AG09309 (cell line): ENCODE measurements at places on chromosomes 16 and 17.

- DNase-seq, result no peak
These were observed 46.3 kb downstream of the DNAH9 start for GRCh38 chr17:11644265-11645212.

GRCh38 chr16:57700781-57701551 is 6.4 kb downstream of the DRC7 start:
- no peak for DNase-seq

DNA sequence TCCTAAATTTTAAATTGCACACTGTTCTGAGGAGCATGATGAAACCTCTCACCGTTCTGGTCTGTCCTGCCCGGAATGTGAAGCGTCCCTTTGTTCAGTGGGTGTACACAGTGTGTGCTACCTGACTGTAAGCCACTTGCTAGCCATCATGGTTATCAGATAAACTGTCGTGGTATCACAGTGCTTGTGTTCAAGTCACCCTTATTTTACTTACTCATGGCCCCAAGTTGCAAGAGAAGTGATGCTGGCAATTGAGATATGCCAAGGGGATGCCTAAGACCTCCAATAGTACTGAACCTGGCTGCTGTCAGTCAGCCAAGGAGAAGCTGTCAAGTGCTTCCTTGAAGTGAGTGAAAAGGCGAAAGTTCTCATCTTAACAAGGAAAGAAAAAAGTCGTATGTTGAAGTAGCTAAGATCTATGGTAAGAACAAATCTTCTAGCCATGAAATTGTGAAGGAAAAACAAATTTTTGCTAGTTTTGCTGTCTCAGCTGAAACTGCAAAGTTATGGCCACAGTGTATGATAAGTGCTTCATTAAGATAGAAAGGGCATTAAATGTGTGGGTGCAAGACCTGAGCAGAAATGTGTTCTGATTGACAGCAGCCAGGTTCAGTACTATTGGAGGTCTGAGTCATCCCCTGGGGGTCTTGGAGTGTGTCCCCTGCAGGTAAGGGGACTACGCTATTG is 5.8 kb downstream of the PIK3R6 start:
- no peak for DNase-seq

- peak; percentile 35 for DNase-seq
These were observed 45.2 kb downstream of the MYH13 start for GRCh38 chr17:10327640-10328039.

GRCh38 chr17:48928876-48929811 is 15.5 kb downstream of the SNF8 start:
- DNase-seq, result no peak

- no peak for DNase-seq
These were observed 17.6 kb downstream of the CLUAP1 start for GRCh38 chr16:3518292-3518985.

GRCh38 chr17:69828087-69828486 is 246.9 kb upstream of the KCNJ16 start:
- no peak for DNase-seq

DNA sequence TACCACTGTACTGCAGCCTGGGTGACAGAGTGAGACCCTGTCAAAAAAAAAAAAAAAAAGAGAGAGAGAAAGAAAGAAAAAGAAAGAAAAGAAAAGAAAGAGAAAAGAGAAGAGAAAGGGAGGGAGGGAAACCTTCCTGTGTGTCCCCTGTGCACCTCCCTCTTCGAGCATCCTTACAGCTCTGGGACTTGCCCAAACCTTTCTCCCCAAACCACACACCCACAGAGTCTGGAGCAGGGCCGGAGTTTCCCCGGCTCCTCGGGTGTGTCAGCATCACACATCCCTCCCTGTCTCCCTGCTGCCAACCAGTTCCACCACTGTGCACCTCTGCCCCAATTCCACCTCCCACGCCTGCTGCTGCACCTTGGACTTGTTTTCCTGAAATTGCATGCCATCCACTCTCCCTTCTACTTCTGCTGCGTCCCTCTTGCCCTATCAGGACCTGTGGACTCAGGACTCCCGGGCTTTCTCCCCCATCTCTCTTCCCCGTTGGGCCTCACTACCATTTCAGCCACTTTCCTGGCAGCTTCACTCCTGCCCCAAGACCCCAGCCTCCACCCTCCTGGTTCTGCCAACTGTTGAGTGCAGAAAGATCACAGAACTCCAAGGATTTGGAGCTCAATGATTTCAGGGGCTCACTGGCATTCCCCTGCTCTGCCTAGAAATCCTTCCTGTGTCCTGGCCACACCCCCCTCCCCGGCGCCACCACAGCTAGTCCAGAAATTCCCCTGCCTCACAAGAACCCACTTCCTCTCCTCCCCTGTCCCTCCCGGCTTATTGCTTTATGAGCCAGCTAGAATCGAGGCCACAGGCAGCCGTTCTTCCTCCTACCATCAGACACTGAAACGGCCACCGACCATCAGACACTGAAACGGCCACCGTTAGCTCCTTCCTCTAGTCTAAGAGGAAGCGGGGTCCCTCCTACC is 3.7 kb upstream of the CDK3 start:
- DNase-seq, result no peak

DNA sequence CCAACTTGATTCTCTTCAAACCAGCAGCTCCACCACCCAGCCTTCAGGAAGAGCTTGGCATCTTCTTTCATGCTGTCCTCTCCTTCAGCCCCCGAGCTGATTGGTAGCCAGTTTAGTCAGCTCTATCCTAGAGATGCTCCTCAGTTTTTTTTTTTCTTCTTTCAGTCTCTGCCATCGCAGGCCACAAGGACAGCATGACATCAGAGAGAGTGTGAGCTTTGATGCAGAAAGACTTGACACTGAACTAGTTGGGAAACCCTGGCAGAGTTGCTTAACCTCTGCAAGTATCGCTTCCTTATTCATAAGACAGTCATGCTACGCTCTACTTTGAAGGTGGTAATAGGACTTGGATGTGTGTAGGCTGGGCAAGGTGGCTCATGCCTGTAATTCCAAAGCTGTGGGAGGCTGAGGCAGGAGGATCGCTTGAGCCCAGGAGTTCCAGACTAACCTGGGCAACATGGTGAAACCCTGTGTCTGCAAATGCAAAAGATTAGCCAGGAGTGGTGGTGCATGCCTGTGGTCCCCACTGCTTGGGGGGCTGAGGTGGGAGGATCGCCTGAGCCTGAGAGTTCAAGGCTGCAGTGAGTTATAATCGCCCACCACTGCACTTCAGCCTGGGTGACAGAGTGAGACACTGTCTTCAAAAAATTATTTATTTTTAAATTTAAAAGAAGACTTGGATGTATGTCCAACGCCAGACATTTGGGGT is 2.6 kb downstream of the CD300LB start:
- DNase-seq, result no peak

DNA sequence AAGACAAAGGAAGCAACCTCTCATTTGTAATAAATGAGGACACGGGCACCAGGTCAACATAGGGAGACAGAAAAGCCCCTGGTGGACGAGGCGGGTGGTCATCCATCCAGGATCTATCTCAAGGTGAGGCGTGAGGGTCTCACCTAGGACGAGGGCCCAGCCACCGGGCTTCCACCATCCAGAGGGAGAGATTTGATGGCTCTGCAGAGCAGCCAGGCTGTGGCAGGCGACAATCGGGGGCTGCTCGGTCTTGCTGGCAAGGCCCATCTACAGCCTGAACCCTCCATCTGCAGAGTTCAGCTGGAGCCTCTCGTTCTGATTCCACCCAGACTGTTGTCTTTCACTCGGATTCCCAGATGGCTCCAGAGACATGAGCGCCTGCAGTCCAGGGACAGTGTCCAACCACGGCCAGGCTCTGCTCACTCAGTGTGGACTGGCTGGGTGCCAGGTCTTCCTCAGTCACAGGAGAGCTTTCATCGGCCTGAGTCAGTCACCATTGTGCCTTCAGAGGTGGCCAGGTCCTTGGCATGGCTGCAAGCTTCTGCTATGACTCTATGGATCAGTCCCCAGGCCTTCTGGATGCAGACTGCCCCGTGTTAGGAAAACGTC is 5.9 kb downstream of the LITAFD start:
- DNase-seq, result no peak

DNA sequence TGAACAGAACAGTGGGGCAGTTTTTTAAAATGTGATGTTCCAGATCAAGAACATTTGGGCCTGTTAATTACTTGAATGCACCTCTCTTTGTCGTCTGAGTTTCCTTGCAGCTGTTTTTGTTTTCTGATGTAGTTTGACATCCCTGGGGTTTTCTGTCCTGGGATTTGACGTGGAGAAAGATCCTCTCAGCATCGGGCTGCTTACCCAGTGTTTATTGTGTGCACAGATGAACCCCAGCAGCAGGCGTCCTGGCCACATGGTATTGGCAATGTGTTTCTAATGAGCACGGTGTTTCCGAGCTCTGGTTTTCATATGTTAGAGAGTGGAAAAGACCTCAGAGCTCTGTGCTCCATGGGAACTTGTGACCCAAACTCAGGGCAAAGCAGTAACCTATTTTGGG is 191.1 kb upstream of the IRX3 start:
- DNase-seq, result no peak

- no peak for DNase-seq
These were observed 184.4 kb downstream of the MSI2 start for GRCh38 chr17:57440522-57441269.

GRCh38 chr17:42519546-42520491 is 16.2 kb upstream of the NAGLU start:
- peak; percentile 96 for DNase-seq

DNA sequence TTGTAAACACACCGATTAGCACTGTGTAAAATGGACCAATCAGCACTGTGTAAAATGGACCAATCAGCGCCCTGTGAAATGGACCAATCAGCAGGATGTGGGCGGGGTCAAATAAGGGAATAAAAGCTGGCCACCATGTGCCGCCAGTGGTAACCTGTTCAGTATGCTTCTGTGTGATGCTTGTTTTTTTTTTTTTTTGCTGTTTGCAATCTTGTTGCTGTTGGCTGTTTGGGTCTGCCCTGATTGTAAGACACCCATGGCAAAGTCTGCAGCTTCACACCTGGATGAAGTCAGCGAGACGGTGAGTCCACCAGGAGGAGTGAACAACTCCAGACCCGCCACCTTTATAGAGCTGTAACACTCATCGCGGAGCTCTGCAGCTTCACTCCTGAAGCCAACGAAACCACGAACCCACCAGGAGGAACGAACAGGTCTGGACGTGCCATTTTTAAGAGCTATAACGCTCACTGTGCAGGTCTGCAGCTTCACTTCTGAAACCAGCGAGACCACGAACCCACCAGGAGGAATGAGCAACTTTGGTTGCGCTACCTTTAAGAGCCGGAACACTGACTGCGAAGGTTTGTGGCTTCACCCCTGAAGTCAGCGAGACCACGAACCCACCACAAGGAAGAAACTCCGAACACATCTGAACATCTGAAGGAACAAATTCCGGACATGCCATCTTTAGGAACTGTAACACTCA is 85.0 kb upstream of the MED9 start:
- DNase-seq, result no peak

GRCh38 chr17:8963647-8964258 is 1.8 kb downstream of the PIK3R5 start:
- DNase-seq, result no peak

GRCh38 chr17:50289991-50290702 is 15.9 kb downstream of the TMEM92 start:
- DNase-seq, result peak; percentile 99

GRCh38 chr17:39016193-39017153 is 49.3 kb upstream of the FBXO47 start:
- DNase-seq, result no peak

GRCh38 chr17:4834681-4835020 is 1.5 kb downstream of the MINK1 start:
- no peak for DNase-seq

GRCh38 chr16:56259425-56259779 is 68.1 kb downstream of the GNAO1 start:
- no peak for DNase-seq

- DNase-seq, result no peak
These were observed 123.7 kb upstream of the HS3ST3A1 start for GRCh38 chr17:13725288-13725990.

DNA sequence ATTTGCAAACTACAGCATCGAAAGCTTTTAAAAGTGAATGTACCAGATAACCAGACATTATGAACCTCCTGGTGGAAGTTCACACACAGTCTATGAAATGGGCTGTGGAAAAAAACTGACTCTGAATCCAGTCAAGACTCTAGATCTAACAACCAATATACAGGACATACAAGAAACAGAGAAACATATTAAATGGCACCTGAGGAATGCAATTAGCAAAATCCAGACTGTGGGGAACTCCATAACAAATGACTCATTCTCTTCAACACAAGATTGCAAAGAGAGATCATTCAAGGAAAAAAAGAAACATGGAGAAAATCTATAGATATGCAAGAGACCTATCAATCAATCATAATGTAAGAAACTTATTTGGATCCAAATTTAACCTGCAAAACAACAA is 119.0 kb downstream of the MYO1D start:
- DNase-seq, result no peak

- no peak for DNase-seq
These were observed 83.3 kb downstream of the GSG1L start for GRCh38 chr16:27980076-27980775.

GRCh38 chr17:48973806-48974205 is 5.4 kb upstream of the GIP start:
- DNase-seq, result no peak

DNA sequence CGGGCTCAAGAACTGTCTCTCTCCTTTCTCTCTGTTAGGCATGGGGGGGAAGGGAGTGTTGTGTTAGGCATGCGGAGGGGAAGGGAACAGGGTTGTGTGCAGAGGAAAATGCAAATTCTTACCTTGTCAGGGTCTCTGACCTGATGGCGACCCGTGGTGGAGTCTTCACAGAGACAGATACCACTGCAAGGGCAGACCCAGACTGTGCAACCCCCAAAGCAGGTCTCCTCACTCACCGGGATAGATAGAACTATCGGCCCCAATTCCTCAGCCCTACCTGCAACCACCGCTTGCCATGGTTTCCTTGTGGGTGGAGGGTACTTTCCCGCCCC is 9.6 kb upstream of the MPP2 start:
- no peak for DNase-seq

- no peak for DNase-seq
These were observed 175.6 kb downstream of the PCTP start for GRCh38 chr17:55926276-55926990.

- DNase-seq, result no peak
These were observed 32.7 kb upstream of the AXIN2 start for GRCh38 chr17:65593855-65594845.

DNA sequence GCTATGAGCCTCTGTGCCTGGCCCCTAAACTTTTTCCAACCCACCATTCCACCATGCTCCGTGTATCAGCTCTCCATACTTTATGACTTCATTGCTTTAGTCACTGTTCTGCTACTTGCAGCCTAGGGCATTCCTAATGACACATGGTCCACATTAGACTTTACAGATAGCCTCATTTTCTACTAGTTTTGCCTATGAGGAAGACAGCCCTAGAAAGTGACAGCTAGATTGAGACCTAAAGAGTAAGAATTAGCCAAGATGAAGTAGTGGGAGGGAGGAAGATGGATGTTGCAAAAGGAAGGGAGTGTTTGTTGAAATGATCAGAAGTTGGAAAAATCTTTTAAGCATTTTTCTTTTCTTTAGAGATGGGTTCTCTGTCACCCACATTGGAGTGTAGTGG is 11.0 kb downstream of the C16orf54 start:
- DNase-seq, result no peak

DNA sequence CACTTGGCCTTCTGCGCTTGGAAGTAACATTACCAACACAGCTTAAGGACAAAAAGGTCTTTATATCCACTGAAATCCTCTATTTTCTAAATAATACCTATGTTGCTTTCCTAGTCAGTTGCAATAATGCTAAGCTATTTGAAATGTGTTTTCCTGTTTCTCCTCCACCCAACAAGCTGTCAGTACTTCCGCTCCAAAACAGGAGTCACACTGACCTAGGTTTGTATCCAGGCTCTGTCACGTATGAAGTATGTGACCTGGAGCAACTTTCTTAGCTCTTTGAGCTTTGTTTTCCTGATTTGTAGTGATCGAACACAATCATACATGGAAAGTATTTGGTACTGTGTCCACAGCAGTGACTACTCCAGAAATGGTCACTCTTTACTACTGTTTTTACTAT is 24.3 kb upstream of the MYLK3 start:
- no peak for DNase-seq
